Mammary microvascular endothelial cell (primary cell): ENCODE measurements at places on chromosomes 3 and 15. TPM values are rescaled to one million over a fixed set of nuclear protein-coding genes. Genes with fewer than 3 reads are reported as not detected.

Gene XYLB
- 1.9 and 4.4 TPM in 2 replicates for total RNA-seq

Gene TTC21A
- 2.2 and 2.4 TPM in 2 replicates for total RNA-seq

Gene SENP2
- total RNA-seq: 15.3 and 27.6 TPM in 2 replicates

Gene AQR
- total RNA-seq: 20.5 and 31.4 TPM in 2 replicates

Gene MYZAP
- 9.4 and 13.8 TPM in 2 replicates for total RNA-seq

Gene CEMIP
- 0.10 and 0.67 TPM in 2 replicates for total RNA-seq

Gene GUCA1C
- total RNA-seq: not detected in 2 replicates

Gene DNAH12
- under 0.01 TPM in 2 replicates for total RNA-seq

Gene PPP1R14D
- not detected in 2 replicates for total RNA-seq

Gene SPINT1
- 1.3 and 2.2 TPM in 2 replicates for total RNA-seq

Gene GATM
- 0.13 and 0.69 TPM in 2 replicates for total RNA-seq

Gene SERINC4
- total RNA-seq: 0.05 TPM in 1 of 2 replicates, not detected in the other

Gene WDR5B
- total RNA-seq: 2.4 and 2.6 TPM in 2 replicates

Gene ATP2B2
- not detected in 2 replicates for total RNA-seq

Gene PLSCR2
- total RNA-seq: not detected in 2 replicates

Gene ZBTB47
- 11.6 and 11.7 TPM in 2 replicates for total RNA-seq

Gene CAV3
- total RNA-seq: not detected in 2 replicates

Gene ECE2
- not detected in 2 replicates for total RNA-seq

Gene LRRC31
- not detected in 2 replicates for total RNA-seq

Gene MAP4
- 172 and 174 TPM in 2 replicates for total RNA-seq

Gene IL20RB
- 0.07 TPM in 1 of 2 replicates, not detected in the other for total RNA-seq

Gene TEX55
- total RNA-seq: not detected in 2 replicates

Gene CPNE9
- 0.30 TPM in 1 of 2 replicates, not detected in the other for total RNA-seq

Gene CCDC71
- 25.3 and 31.4 TPM in 2 replicates for total RNA-seq

Gene BCHE
- total RNA-seq: 0.39 and 1.2 TPM in 2 replicates
